ENCODE measurements at places on chromosomes 1 and 21. TPM values are rescaled to one million over a fixed set of nuclear protein-coding genes. Genes with fewer than 3 reads are reported as not detected.
A peak's percentile ranks its signal among the peaks of the same experiment; 100 is the strongest.

- no peak for DNase-seq
- no peak overlapping the region for H3K27ac ChIP-seq
- H3K36me3 ChIP-seq, result no peaks in the 10 kb centered on the region
- H3K4me1 ChIP-seq, result peaks cover 42% of the 10 kb centered on the region
- H3K4me3 ChIP-seq, result peak overlapping the region; percentile 25
Observed at GRCh38 chr1:25711555-25712298, 88.3 kb upstream of the SELENON start.

DNA sequence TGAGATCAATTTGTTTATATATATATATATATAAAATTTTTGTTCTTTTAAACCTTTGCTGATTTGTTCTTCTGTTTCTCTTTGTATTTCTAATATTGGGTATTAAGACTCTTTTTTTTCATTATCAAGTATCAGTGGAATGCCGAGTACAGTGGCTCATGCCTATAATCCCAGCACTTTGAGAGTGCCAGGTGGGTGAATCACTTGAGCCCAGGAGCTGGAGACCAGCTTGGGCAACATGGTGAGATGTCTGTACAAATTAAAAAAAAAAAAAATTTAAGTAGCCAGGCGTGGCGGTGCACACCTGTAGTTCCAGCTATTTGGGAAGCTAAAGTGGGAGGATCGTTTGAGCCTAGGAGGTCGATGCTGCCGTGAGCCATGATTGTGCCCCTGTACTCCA, 67.1 kb downstream of the MAST2 start:
- no peak for DNase-seq
- no peaks in the 10 kb centered on the region for H3K36me3 ChIP-seq
- H3K27me3 ChIP-seq, result no peaks in the 10 kb centered on the region
- peaks cover 8% of the 10 kb centered on the region for H3K4me1 ChIP-seq

OR6K3 gene
- not detected for total RNA-seq

DNA sequence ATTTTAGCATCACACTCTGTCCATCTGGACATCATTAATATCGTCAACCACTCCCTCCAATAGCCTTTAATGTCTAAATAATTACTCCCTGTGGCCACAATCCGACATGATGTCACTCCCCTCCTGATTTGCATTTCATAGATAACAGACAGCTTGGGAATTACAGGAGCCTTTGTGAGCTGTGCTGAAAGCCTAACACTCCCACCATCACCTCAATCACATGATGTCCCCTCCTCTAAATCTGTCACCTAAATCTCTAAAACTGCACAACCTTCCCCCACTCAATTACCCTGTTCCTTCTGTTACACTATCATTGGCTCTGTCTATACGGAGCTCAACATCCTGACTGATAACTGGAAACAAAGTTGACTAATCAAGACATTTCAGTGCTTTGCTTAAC, 14.3 kb downstream of the NHLH2 start:
- no peaks in the 10 kb centered on the region for H3K36me3 ChIP-seq

- peaks cover 58% of the 10 kb centered on the region for H3K27me3 ChIP-seq
- no peak overlapping the region for H3K4me3 ChIP-seq
- no peak for DNase-seq
- no peak overlapping the region for H3K27ac ChIP-seq
Observed at GRCh38 chr1:17795081-17795809, 40.1 kb downstream of the ACTL8 start.

DNA sequence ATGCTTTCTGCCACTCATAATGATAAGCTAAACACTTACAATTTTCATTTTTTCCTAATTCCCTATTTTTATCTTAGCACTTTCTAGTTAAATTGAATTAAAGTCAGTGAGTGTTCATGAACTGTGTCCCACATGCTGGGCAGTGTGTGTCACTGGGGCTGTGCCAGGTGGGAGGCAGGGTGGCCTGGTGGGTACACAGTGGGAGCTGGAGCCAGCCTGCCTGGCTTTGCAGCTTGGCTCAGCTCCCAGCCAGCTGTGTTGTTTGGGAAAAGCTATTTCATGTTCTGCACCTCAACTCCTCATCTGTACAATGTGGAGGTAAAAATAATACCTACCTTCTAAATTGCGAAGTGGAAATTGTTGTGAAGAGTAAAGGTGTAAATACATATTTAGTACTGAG, 238.4 kb downstream of the PLA2G4A start:
- no peak for DNase-seq
- no peak overlapping the region for H3K27ac ChIP-seq
- no peak overlapping the region for H3K4me3 ChIP-seq
- no peaks in the 10 kb centered on the region for H3K27me3 ChIP-seq
- H3K4me1 ChIP-seq, result no peaks in the 10 kb centered on the region

GRCh38 chr1:222420633-222421032, 127.3 kb downstream of the HHIPL2 start:
- no peak overlapping the region for H3K27ac ChIP-seq
- no peak for DNase-seq
- no peak overlapping the region for H3K4me3 ChIP-seq
- H3K36me3 ChIP-seq, result no peaks in the 10 kb centered on the region
- H3K4me1 ChIP-seq, result no peaks in the 10 kb centered on the region

DNA sequence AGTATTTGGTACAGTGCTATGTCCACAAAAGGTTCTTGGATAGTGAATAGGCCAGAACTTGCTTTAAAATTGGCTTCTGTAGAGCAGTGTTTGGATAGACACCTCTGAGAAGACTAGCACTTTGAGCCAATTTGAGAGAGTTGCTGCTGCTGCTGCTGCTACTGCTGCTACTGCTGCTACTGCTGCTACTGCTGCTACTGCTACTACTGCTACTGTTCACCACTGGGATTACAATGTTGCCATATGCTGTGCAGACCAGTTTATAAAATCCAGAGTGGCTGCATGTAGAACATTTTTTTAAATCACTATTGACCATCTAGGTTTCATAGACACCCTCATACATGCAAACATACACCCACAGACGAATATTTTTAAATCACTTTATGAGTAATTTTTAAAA, 15.3 kb downstream of the GORAB start:
- H3K4me3 ChIP-seq, result no peak overlapping the region
- H3K36me3 ChIP-seq, result peaks cover 72% of the 10 kb centered on the region
- DNase-seq, result no peak
- no peaks in the 10 kb centered on the region for H3K27me3 ChIP-seq

DNA sequence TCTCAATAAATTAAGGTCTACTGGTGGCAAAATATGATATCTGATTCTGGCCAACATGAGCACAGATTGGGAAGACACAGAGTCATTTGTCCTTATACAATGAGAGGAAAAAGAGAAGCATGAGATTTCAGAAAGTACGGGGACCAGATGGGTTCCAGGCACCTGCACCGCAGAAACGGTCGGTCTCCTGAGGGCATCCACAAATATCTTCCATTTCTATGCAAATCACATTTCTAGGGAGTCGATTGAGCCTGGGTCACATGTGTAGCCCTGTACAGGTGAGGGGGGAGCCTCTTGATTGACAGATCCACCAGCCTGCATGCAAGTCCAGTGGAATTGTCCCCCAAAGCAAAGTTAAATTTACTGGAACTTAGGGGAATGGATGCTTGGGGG, 415.6 kb downstream of the NPHP4 start:
- H3K4me3 ChIP-seq, result no peak overlapping the region
- peaks cover 4% of the 10 kb centered on the region for H3K4me1 ChIP-seq
- peak; percentile 27 for DNase-seq
- no peaks in the 10 kb centered on the region for H3K36me3 ChIP-seq
- no peak overlapping the region for H3K27ac ChIP-seq

- peaks cover 20% of the 10 kb centered on the region for H3K27me3 ChIP-seq
- H3K4me1 ChIP-seq, result no peaks in the 10 kb centered on the region
- peak; percentile 53 for DNase-seq
- H3K4me3 ChIP-seq, result no peak overlapping the region
Observed at GRCh38 chr1:29513357-29513756, 277.0 kb downstream of the PTPRU start.

- no peaks in the 10 kb centered on the region for H3K27me3 ChIP-seq
- H3K4me1 ChIP-seq, result no peaks in the 10 kb centered on the region
- H3K27ac ChIP-seq, result no peak overlapping the region
Observed at GRCh38 chr1:216095400-216095799, 327.8 kb downstream of the USH2A start.

DNA sequence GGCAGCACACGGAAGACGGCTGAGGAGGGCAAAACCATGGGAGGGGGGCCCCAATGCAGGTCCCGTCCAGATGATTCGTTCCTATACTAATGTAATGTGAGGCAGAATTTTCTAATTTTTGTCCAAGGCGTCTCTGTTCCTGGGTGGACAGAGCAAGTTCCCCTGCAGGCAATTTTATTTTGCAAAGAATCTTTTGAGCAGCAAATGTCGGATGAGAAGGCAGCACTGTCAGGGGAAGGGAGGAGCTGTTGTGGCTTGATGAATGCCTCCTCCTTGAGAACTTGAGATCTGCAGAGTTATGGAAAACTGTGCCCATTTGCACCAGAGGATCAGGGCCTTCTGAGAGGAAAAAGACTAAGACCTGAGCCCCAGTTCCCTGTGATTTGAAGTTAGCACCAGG, 17.3 kb downstream of the SLC1A7 start:
- peaks cover 13% of the 10 kb centered on the region for H3K27me3 ChIP-seq
- peaks cover 44% of the 10 kb centered on the region for H3K4me1 ChIP-seq
- no peaks in the 10 kb centered on the region for H3K36me3 ChIP-seq
- H3K27ac ChIP-seq, result peak overlapping the region; percentile 32

GRCh38 chr1:197521118-197521739, 253.2 kb downstream of the CRB1 start:
- H3K27me3 ChIP-seq, result no peaks in the 10 kb centered on the region
- no peaks in the 10 kb centered on the region for H3K36me3 ChIP-seq
- no peak overlapping the region for H3K27ac ChIP-seq
- DNase-seq, result no peak
- H3K4me1 ChIP-seq, result no peaks in the 10 kb centered on the region

GRCh38 chr1:159892944-159893343, 7.0 kb downstream of the CFAP45 start:
- peaks cover 26% of the 10 kb centered on the region for H3K4me1 ChIP-seq
- H3K27me3 ChIP-seq, result peaks cover 4% of the 10 kb centered on the region
- H3K36me3 ChIP-seq, result no peaks in the 10 kb centered on the region

GRCh38 chr1:118190561-118190960, 5.5 kb upstream of the SPAG17 start:
- no peak overlapping the region for H3K4me3 ChIP-seq
- no peaks in the 10 kb centered on the region for H3K27me3 ChIP-seq
- no peak overlapping the region for H3K27ac ChIP-seq
- DNase-seq, result no peak

- peaks cover 6% of the 10 kb centered on the region for H3K27me3 ChIP-seq
- H3K4me1 ChIP-seq, result peaks cover 20% of the 10 kb centered on the region
- no peaks in the 10 kb centered on the region for H3K36me3 ChIP-seq
- no peak for DNase-seq
- H3K27ac ChIP-seq, result no peak overlapping the region
Observed at GRCh38 chr1:94011709-94012595, 102.7 kb upstream of the GCLM start.

GRCh38 chr1:179021873-179022272, 3.8 kb upstream of the FAM20B start:
- peaks cover 3% of the 10 kb centered on the region for H3K27me3 ChIP-seq
- DNase-seq, result no peak
- H3K4me1 ChIP-seq, result peaks cover 37% of the 10 kb centered on the region
- H3K4me3 ChIP-seq, result no peak overlapping the region
- H3K36me3 ChIP-seq, result no peaks in the 10 kb centered on the region

OR10Z1 gene
- not detected for total RNA-seq

DNA sequence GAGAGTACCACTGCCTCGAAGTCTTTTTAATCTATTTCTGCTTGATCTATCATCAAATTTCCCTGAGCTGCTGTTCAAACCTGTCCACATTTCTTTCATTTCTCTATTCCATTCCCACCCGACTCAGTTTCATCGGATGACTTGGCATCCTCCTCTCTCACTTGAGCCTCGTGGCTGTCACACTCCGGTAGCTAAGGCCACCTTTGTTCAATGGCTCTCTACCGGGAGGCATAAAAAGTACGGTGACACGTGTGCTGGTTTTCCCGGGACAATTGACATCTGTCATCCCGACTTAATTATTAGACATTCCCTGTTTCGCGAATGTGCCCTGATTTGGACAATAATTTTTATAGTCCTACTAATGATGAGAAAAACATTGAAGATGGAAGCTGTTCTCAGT, 22.6 kb downstream of the MIS18A start:
- H3K27ac ChIP-seq, result no peak overlapping the region
- no peak for DNase-seq
- H3K36me3 ChIP-seq, result no peaks in the 10 kb centered on the region
- no peak overlapping the region for H3K4me3 ChIP-seq
- peaks cover 32% of the 10 kb centered on the region for H3K4me1 ChIP-seq
- peaks cover 9% of the 10 kb centered on the region for H3K27me3 ChIP-seq

IL22RA1 gene
- 2.8 TPM for total RNA-seq

All from type B pancreatic cell (in vitro differentiated cells).